Fibroblast of villous mesenchyme (primary cell): ENCODE measurements at places on chromosomes 1 and 21.

DNA sequence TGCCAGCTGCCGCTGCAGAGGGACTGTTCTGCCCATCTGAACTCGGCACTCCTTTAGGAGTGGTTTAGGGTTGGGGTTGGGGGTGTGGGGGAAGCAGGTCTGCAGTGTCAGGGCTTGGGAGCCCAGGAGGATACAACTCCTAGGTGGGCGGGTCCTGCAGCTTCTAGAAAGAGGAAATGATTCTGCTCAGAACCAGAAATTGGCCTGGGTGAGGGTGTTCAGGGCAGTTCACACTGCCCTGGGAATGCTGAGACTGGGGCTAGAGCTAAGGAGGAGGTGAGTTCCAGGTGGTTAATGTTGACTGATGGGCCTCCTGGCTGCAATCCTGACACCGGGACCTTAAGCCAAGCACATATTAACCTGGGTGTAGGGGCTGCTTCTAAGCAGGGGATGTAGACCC, 4.8 kb upstream of the SLC26A9 start:
- no peak for DNase-seq

DNA sequence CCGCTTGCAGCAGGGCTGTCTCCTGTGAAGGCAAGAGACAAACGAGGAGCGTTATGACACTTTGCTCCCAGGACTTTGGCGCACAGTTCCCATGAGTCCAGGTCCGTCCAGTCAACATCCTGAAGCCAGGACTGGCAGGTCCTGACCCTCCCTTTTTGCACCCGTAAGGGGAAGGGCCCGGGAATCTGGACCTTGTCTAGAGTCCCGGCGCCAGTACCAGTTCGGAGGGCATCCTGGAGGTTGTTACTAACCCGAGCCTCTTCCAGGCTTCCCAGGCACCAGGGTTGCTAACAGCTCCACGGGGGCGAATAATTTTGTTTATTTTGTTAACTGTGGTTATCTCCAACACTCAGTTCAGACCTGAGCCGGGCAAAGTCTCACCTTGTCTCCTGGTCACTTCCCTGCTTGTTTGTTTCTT, 682 bp upstream of the RWDD3 start:
- DNase-seq: peak; percentile 18

DNA sequence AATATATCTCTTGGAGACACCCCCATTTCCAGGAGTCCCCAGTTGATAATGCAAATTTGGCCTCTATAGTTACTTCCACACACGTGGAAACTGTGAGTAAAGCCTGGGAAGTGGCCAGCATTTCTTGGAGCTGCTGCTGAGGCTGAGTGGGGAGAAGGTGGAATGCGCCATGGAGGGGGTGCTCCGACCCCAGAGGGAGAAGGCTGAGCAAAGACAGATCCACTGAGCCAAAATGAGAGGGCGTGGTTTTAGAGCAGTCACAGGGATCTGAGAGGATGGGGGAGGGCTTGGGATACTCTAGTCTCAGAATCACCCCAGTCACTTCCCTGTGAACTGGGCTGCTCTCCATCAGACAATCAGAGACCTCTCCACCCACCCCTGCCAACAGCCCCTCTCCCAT, 38.7 kb downstream of the TRIM62 start:
- peak; percentile 55 for DNase-seq

DNA sequence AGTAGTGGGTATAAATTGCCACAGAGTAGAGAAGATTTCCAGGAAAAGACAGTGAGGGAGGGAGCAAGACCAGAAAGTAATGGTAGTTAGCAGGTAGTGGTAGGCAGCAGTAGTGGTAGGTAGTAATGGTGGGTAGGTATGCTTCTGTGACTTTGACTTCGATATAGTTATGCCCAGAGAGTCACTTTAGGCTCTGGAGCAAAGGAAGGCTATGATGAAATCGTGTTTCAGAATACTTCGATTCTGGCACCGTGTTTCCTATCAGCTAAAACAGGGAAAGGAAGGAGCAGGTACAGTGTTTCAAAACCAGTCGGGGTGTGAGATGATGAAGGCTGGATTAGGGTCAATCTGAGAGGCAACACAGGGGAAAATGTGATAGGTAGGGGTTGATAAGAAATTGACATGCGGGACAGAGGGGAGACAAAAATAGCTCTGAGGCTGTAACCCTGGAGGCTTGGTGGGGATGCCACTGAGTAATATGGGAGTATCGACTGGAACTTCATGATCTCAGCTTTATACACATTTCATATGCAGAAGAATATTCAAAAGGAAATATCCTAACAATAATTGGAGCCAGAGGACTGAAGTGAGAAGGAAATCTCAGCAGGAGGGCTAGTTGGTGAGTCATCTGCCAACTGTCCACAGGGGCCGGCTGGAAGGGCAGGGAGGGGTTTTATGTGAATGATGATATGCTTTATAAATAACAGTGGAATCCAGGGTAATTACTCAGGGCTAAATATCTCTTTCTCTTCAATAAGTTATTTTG, 25.2 kb upstream of the TRIM45 start:
- DNase-seq: peak; percentile 80

DNA sequence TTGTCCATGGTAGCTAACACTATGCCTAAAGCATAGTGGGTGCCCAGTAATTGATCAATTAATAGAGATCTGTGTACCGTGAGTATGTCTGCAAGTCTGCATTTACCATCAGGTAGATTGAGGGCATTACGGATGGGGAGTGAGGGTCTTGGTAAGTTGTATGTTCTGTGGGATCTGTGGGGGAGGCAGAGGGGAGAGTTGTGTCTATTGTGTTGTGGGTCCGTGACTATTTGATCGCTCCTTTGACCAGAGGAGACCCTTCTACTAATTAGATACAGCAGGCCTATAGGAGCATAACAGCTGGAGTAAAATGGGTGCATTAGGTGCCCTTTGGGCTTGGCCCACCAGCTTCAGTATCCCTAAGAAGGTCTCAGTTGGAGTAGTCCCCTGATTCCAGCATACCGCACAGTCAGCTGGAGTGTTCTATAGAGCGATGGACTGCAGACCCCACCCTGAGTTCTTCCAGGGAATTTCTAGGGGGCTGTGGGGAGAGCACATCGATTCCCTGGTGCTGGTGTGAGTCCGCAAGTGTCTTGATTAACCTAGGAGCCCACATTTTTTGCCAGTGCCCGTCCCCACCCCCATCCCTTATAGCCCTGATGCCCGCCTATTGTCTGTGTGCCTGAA, 55.9 kb downstream of the RHBG start:
- DNase-seq: no peak

DNA sequence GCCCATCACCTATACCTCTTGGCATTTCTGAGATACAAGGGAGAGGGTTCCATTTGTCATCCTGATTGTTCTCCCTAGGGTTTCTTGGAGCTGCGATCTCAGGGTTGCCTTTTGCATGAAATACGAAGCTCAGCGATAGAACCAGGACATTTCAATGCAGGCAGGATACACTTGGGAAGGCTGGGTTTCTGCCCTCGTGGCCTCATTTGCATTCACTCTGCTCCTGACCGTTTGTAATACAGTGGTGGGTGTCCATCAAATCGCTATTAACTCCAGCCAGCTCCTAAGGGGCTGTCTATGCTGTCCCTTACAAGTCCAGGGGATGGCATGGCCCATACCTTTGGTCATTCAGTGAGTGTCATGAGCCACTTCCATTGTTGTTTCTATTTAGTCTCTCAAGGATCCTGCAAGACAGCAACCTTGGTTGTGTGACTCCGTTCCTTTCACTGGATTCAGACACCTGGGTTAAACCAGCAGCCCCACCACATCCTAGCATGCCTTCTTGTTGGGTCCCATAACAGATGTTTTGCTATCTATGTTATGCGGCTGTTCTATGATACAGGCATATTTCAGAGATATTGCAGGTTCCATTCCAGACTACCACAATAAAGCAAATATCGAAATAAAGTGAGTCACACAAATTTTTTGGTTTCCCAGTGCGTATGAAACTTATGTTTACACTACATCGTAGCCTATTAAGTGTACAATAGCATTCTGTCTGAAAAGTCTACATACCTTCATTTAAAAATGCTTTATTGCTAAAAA, 18.3 kb downstream of the KAZN start:
- DNase-seq: no peak

GRCh38 chr1:50471967-50472366, 48.7 kb upstream of the DMRTA2 start:
- no peak for DNase-seq

DNA sequence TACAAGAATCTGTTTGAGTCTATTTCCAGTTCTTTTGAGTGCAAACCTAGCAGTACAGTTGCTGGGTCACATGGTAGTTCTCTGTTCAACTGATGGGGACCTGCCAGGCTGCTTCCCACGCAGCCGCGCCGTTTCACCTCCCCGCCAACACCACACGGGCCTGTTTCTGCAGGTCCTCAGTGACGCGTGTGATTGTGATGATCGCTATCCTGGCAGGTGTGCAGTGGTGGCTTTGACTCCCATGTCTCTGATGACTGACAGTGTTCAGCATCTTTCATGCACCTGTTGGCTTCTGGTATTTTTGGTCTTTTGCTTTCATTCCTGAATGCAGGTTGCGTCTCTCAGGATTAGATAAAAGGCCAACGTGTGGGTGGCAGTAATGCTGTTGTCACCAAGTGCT, 41.6 kb downstream of the FAAP20 start:
- DNase-seq: no peak

- DNase-seq: no peak
Measured at GRCh38 chr1:211287218-211287617, 28.1 kb downstream of the RCOR3 start.

GRCh38 chr21:32329776-32330175, 31.1 kb downstream of the MRAP start:
- no peak for DNase-seq

GRCh38 chr1:7630378-7630777, 140.7 kb upstream of the VAMP3 start:
- no peak for DNase-seq

DNA sequence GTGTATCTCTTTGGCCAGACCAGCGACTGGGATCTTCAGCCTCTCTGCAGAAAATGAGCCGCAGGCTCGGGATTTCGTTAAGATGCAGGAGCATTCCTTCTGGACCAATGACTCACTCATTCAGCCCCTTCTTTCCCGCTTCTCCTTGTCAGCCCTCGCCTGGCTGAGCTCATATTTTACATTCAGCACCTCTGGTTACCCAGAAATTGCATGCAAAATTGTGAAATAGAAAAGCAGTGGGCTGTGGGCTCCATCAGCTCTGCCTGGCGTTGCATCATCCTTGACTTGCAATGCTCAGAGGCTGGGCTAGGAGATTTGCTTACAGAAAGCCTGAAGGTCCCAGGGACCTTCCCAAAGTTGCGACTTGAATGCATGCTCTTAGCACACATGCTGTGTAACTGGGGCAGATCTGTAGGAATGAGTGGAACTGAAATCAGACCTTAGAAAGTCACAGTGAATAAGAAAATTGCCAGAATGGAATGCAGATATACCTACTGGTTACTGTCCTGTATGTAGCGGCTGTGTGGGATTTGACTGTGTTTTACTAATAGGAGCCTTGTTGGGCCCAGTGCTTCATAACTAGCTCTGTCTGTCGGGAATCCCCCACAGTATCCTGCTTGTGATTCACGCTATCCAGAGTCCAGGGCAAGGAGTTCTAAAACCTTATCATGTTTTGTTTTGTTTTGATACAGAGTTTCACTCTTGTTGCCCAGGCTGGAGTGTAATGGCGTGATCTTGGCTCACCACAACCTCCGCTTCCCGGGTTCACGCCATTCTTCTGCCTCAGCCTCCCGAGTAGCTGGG, 444.8 kb downstream of the KIF26B start:
- DNase-seq: peak; percentile 98

DNA sequence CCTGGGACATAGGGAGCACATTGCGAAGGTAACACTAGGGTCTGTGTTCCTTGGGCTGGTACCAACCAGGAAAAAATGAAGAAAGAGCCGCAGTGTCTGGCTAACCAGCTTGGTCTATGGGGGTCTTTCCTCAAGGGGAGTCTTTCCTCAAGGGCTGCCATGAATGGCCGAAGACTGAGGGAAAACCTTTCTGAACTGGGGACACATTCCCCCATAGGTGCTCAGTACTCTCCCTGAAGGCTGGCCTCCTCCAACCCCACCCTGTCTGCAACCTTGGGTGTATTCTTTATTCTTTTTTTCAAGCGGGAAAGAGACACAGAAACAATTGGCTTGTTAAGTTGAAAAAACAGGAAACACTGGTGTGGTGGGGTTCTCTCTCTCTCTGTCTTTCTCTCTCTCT, 200.5 kb downstream of the BACH1 start:
- DNase-seq: no peak

DNA sequence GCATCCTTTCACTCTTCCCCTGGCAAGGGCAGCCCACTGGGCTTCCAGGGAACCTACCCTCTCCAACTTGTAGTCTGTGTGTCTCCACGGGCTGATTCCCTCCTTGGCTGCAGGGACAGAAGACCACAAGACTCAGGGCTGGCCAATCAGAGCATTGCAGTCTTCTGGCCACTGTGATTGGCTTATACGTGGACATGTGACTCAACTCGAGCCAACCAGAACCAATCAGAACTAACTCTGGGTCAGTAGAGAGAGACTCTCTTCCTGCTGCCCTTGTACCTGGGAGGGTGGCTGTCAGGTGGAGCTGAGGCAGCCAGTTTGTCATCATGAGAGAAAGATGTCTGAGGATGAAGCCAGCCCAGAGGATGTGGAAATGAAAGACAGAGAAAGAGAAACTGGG, 64.0 kb downstream of the DHRS3 start:
- DNase-seq: no peak

DNA sequence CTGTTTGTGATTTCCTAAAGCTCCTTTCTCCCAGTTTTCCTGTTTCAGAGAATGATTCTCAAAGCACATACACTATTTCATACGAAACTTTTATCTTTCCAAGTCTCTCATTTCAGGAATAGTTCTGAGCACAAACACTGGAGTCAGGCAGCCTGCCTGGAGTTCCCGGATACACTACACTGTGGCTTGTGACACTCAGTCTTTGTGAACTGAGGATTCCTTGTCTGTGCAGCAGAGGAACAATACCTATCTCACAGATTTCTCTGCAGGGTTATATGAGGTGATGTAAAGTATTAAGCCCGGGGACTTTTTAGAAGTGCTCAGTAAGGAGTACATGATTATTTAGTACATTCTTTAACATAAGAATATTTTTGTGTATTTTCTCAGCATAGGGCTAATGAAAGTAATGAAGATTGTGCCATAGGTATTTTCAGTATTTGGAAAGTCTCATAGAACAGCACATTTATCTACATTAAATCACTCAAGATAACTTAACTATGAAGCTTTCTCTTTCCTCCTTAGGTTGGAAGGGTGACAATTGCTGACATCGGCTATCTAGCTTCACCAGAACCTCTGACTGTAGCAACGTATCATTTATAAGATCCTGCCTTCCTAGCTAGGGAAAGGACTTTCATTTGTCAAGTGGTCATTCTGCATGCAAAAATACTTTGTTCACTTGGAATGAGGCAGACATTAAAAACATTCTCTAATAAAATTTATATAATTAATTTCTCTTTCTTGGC, 12.9 kb downstream of the GBP2 start:
- DNase-seq: no peak

- DNase-seq: peak; percentile 24
Measured at GRCh38 chr21:32329331-32329730, 30.7 kb downstream of the MRAP start.

- no peak for DNase-seq
Measured at GRCh38 chr1:64829411-64830029, 84.6 kb downstream of the RAVER2 start.

GRCh38 chr1:222068937-222069336, 327.0 kb upstream of the DUSP10 start:
- no peak for DNase-seq

- DNase-seq: no peak
Measured at GRCh38 chr1:74363220-74363619, 128.0 kb downstream of the TNNI3K start.
